Stimulated activated CD8-positive, alpha-beta memory T cell treated with anti-CD3 and anti-CD28 coated beads, Interleukin-2, amount 100 ng/mL, for 1 hour (primary cell): ENCODE measurements at places on chromosomes 7 and 10.

DNA sequence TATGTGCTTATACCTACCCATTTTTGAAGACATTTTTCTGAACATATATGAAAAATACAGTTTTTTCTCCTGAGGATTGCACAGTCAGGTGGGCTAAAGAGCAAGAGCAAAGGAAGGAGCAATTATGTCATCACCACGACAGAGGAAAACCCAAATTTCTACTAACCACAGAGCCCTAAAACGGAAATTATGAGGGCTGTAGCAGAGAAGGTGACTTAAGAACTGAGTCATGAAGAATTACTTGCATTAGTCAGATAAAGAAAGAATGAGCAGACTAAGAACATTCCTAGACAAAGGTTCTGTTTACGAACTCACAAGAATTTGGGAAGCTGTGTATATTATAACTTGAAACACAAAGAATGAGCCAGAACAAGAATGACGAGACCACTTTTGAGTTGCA, 974.4 kb downstream of the NXPH1 start:
- no peak for DNase-seq

DNA sequence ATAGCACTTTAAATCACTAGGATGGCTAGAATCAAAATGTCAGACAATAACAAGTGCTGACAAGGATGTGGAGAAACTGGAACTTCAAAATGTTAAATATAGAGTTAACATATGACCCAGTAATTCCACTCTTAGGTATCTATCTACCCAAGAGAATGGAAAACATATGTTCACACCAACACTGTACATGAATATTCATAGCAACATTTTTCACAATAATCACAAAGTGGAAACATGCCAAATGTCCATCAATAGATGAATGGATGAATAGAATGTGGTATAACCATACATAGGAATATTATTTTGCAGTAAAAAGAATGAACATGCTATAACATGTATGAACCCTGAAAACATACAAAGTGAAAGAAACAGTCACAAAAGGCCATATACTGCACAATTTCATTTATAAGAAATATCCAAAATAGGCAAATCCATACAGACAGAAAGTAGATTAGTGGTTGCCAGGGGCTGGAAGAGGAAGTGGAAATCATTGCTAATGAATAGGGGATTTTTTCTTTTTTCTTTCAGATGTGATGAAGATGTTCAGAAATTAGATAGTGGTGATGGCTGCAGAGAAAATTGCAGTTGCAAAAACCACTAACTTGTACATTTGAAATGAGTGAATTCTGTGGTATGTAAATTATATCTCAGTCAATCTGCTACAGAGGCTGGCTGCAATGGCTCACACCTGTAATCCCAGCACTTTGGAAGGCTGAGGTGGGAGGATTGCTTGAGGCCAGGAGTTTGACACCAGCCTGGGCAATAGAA, 93.0 kb downstream of the CPVL start:
- DNase-seq: no peak

DNA sequence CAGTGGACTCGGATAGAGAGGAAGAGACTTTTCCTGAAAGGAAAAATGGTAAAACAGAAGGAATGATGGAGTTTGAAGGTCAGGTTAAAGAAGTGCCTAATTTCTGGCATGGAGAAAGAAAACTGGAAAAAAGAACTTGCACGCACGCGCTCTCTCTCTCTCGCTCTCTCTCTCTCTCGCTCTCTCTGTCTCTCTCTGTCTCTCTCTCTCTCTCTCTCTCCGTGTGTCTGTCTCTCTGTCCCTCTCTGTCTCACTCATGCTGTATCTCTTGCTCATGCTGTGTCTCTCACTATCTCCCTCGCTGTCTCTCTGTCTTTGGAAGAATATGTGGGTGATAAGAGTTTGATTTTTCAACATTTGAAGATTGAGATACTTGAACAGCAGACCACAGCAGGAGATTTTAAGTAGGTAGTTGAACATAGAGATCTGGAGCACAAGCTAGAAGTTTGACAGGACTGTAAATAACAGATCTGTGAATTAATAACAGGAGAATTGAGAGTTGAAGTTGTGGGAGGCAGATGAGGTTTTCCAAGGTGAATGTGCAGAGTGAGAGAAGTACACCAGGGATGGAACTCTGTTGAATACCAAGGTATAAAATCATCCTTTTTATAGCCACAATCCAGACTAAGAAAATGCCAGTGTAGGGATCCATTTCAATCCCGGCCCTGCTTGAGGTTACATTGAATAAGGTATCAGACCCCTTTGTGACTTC, 33.1 kb downstream of the ADD3 start:
- no peak for DNase-seq

GRCh38 chr10:58157076-58157766, 110.5 kb downstream of the IPMK start:
- no peak for DNase-seq
